ENCODE measurements at places on chromosomes 13 and 19.
A peak's percentile ranks its signal among the peaks of the same experiment; 100 is the strongest.

DNA sequence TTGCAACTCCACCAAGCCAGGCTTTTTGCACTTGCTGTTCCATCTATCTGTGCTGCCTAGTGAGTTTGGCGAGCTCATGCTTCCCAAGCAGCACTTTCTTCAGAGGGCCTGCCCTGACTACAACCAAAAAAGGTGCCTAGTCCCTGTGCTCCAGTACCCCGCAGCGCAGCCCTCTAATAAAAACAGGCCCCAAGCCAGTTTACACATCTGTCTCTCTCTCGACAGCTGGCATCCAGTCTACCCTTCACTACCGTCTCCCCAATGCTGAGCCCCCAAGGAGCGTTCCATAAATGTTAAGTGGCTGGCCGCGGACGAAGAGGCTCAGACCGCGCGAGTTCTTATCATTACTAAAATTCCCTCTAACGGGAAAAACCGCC is 512 bp downstream of the MED4 start:
- DNase-seq, result no peak

GRCh38 chr19:32976223-32976805 is 4.3 kb downstream of the FAAP24 start:
- DNase-seq, result no peak

DNA sequence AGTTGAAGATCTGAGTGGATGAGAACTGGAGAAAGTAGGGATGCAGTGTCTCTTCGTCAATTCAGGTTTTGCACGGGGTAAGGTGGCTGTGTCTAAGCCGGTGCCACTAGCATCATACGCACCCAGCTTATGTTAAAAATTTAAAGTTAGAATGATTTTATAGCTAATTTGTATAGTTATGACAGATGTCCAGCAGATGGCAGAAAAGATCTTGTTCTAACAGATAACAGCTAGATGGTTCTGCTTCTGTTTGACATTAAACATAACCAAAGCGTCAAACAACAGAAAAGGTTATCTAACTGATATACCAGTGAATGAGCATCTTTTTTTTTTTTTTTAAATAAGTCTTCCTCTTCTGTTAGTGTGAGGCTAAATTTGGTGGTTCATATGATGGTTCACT is 18.8 kb upstream of the EDDM13 start:
- no peak for DNase-seq

DNA sequence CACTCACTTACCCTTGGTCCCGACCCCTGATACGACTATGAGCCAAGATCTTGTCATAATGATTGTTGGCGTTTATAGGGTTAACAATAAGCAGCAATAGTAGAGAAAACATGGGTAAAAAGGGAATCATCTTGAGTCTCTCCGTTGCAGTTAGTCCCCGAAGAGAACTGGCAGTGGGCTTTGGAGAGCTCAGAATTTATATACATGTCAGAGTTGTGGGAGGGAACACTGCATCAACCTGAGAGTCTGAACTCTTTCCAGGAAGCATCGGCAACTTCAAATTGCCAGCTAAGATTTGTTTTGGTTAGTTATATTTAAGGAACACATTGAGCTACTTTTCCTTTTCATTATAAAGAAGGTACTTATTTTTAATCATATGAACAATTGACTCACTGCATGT is at the start of gene POSTN:
Gene POSTN, minus strand, starts transcription at position 172 of the 400 bp plus-strand sequence. Its CDS starts 42 bp downstream, at position 130.
- no peak for DNase-seq

DNA sequence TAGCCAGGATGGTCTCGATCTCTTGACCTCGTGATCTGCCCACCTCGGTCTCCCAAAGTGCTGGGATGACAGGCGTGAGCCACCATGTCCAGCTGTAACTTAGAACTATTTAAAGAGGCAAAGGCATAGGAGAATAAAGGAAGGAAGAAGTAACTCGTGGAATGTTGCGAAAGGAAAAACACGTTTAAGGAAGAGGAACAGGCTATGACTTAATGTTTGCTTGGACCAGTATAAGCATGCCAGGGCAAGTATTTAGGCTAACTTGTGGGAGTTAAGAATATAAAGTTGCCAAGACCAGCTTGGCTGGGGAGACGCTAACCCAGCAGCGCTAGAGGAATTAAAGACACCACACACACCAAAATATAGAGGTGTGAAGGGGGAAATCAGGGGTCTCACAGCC is 33.5 kb downstream of the ZNF844 start:
- no peak for DNase-seq

DNA sequence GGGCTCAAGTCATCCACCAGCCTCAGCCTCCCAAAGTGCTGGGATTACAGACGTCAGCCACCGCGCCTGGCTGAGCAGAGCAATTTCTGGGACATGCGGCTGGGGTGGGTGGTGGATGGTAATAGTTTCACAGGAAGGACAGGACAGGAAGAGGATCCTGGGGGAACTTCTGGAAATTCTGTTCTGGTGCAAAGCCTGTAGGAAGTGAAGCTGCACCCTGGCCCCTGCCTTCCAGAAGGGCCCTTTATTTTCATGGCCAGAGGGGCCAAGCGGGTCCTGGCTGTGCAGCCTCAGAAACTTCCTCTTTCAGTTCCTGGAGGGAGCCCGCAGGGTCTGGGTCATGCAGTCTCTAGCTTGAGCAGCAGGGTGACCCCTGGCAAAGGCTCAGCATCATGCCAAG is 15.7 kb downstream of the FEM1A start:
- no peak for DNase-seq

- DNase-seq, result no peak
Measured at GRCh38 chr13:74867460-74867859, 614.5 kb downstream of the TBC1D4 start.

DNA sequence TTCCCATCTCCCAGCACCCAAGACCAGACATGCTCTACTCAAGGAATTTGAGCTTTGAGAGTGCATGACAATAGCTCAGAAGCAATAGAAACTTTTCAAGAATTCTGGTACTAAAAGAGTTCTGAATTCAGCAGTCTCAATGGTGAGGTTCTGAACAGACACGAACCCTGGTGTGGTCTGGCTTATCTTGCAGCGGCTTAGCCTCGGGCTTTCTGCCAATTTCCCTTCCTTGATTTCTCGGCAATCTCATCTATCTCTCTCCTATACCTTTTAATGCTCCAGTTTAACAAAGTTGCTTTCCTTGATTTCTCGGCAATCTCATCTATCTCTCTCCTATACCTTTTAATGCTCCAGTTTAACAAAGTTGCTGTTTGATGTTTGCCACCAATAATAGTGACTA is 174.6 kb downstream of the SPRY2 start:
- DNase-seq, result no peak

- DNase-seq, result no peak
Measured at GRCh38 chr19:1471515-1472160, 7.4 kb downstream of the C19orf25 start.

- no peak for DNase-seq
Measured at GRCh38 chr13:109922518-109922917, 136.1 kb upstream of the IRS2 start.

GRCh38 chr19:45729800-45730290 is 851 bp downstream of the FBXO46 start:
- DNase-seq, result no peak

DNA sequence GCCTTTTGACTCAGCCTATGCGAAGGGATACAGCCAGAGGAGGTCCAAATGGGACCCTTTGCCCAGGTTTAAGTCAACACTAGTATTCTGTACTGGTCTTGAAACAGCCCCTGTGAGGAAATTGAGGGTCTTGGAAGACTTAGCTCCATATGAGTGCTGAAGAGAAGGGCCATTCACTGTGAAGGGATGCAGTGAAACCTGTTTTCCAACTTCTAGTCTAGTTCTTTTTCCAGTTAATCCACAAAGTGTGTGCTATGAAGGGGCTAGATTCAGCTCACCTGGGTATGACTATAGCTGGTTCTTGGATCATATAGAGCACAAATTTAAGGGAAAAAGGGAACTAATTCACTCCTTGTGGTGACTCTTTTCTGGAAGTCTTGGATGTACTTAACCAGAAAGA is 4.0 kb downstream of the ZBTB32 start:
- no peak for DNase-seq

DNA sequence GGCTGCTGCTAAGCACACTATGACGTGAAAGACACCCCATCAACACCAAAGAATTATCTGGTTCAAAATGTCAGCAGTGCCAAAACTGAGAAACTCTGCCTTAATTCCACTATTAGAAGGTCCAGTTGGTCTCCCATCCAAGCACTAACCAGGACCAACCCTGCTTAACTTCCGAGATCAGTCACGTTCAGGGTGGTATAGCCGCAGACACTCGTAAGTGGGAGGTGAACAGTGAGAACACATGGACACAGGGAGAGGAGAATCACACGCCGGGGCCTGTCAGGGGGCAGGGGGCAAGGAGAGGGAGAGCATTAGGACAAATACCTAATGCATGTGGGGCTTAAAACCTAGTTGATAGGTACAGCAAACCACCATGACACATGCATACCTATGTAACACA is 83.4 kb downstream of the C13orf42 start:
- DNase-seq, result no peak

GRCh38 chr19:28864577-28865042 is 348.3 kb downstream of the UQCRFS1 start:
- DNase-seq, result no peak

DNA sequence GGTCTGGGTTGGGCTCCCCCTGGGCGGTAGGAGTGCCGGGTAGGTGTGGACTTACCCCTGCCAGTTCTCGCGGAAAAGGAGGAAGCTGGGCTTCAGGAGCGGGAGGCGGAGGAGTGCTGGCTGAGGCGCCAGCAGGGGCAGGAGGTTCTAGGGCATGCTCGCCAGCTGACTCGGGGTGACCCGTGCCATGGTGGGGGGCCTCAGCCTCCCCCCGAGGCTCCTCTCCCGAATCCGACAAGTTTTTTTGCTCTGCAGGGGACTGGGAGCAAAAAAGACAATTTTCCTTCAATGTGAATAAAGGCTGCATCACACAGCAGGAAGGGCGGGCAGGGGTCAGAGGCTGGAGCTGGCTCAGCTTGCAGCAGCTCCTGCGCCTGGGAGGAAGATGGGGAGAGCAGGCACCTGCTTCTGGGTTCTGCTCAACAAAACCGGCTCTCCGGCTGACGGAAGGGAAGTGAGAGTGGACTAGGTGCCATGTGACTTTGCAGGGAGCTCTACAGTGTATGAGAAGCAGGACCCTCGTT is 26.5 kb downstream of the RANBP3 start:
- DNase-seq, result no peak

DNA sequence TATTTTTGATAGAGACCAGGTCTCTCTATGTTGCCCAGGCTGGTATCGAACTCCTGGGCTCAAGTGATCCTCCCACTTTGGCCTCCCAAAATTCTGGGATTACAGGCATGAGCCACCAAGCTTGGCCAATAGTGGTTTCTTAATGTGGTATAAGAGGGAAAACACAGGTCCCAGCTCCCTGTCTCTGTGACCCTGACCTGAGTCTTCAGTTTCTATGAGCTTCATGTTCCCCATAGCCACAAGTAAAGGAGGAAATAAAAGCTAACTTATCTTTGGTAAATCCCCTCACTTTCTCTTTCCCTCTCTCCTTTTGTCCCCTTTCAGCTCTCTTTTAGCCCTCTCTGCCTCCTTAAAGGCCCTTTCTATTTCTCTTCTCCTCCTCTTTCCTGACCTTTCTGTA is 50.3 kb downstream of the ABCC4 start:
- DNase-seq, result no peak

- DNase-seq, result no peak
Measured at GRCh38 chr19:5652261-5652660, 28.1 kb downstream of the MICOS13 start.

GRCh38 chr19:33394006-33394722 is 20.7 kb downstream of the CEBPG start:
- DNase-seq, result no peak

GRCh38 chr13:86907156-86907555 is 764.0 kb upstream of the SLITRK5 start:
- no peak for DNase-seq

DNA sequence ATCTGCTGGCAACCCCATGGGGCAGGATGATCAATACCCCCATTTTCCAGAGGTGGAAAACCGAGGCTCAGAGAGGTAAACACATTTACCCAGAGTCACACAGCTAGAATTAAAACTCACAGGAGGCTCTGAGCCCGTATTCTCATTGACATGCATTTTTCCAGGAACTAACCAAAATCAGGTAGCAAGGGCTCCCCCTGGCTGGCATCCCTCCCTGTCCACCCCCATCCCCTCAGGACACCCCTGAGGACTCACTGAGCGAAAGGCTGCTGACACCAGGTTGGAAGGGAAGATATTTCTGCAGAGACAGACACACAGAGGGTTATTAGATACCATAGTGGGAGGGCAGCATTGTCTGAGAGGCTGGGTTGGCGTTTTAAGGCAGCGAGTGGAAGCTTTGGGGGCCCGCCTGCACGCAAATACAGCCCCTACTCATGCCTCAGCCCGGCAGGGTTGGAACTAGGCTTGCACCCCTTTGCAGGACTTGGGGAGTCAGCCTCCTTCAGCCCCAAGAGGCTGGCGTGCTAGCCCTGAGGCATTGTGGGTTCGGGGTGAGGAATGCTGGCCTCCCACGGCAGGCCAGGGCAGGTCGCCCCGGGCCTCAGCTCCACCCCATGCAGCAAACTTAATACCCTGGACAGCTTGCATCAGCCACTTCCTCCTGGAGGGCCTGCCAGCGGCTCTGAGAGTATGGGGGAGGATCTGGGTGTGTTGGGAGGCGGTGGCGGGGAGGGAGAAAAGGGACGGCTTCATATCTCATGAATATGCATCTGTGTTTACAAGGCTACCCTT is 3.9 kb downstream of the SLC1A5 start:
- peak; percentile 93 for DNase-seq

DNA sequence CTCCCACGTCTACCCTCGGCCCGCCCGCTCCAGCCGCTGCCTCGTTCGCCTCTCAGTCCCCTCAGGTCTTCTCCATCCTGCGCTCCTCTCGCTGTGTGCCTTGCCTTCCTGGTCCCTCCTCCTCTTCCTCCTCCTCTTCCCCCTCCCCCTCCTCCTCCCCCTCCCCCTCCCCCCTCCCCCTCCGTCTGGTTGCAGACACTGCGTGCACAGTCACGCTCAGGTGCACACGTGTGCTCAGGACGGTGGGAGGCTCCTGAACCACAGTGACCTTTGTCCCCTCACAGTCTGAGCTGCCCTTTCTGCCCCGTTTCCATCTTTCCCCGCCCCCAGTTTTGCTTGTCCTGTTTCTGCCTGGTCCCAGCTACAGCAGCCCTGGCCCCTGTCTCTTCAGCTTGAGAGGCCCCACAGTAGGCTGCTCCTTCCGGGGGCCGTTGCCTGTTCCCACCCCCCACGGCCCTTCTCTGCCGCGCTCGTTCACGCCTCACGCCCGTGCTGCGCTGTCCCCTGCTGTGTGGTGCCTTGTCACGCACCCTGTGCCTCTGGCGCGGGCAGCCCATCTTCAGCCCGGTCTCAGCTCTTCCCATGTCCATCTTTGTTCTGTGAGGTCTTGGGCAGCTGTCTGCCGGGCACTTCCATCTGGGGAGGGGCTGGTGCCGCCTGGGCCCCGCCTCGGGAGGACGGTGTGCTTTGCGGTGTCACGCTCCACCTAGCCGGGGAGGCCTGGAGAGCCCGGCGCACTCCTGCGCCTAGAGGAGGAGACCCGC is 13.8 kb upstream of the RPS15 start:
- DNase-seq, result no peak

GRCh38 chr19:6856749-6857372 is 30.5 kb upstream of the ADGRE1 start:
- DNase-seq, result no peak

- no peak for DNase-seq
Measured at GRCh38 chr13:19586904-19587634, 25.7 kb upstream of the TPTE2 start.

- DNase-seq, result no peak
Measured at GRCh38 chr19:19077103-19077502, 13.3 kb downstream of the SLC25A42 start.

GRCh38 chr13:60332682-60333081 is 64.3 kb upstream of the TDRD3 start:
- DNase-seq, result no peak

- DNase-seq, result no peak
Measured at GRCh38 chr19:2503521-2504109, 27.7 kb downstream of the GADD45B start.

Data from vagina (tissue), 2 donors.